GF-D8 (cell line): ENCODE measurements at places on chromosomes 11 and 22.

DNA sequence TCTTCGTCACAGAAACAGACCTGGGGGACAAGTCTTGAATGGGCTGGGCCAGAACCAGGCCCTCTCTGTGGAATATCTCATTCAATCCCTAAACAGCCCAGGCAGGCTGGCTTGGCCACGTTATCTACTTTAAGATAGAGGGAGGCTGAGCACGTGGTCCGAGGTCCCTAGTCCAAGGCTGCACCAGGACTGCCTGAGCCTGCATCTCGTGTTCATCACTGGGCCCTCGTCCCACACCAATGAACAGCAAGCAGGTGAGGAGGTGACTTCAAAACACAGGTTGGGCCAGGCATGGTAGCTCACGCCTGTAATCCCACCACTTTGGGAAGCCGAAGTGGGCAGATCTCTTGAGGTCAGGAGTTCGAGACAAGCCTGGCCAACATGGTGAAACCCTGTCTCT, 20.3 kb upstream of the FGF3 start:
- no peak for DNase-seq

GRCh38 chr11:94895971-94896370, 77.4 kb downstream of the CWC15 start:
- DNase-seq, result no peak

GRCh38 chr11:3796801-3797328, 489 bp downstream of the NUP98 start:
- no peak for DNase-seq

- DNase-seq, result peak; percentile 5
These were observed at the start of gene AP5B1 for GRCh38 chr11:65780770-65781151. AP5B1 (minus strand) TSS chr11:65780976; CDS start chr11:65780591, 385 bp downstream.

GRCh38 chr11:63762654-63763495, 5.7 kb downstream of the ZFTA start:
- DNase-seq, result no peak

GRCh38 chr11:122895563-122895962, 13.0 kb downstream of the JHY start:
- no peak for DNase-seq

- DNase-seq, result no peak
These were observed 21.3 kb upstream of the DRG1 start for GRCh38 chr22:31378123-31378522.

- no peak for DNase-seq
These were observed 18.5 kb downstream of the ENDOD1 start for GRCh38 chr11:95108159-95108611.

- DNase-seq, result no peak
These were observed 3.2 kb downstream of the CD6 start for GRCh38 chr11:60974726-60975125.

- no peak for DNase-seq
These were observed 1.2 kb upstream of the DUSP8 start for GRCh38 chr11:1573077-1573902.

GRCh38 chr11:35179466-35180135, 40.6 kb downstream of the CD44 start:
- DNase-seq, result no peak

DNA sequence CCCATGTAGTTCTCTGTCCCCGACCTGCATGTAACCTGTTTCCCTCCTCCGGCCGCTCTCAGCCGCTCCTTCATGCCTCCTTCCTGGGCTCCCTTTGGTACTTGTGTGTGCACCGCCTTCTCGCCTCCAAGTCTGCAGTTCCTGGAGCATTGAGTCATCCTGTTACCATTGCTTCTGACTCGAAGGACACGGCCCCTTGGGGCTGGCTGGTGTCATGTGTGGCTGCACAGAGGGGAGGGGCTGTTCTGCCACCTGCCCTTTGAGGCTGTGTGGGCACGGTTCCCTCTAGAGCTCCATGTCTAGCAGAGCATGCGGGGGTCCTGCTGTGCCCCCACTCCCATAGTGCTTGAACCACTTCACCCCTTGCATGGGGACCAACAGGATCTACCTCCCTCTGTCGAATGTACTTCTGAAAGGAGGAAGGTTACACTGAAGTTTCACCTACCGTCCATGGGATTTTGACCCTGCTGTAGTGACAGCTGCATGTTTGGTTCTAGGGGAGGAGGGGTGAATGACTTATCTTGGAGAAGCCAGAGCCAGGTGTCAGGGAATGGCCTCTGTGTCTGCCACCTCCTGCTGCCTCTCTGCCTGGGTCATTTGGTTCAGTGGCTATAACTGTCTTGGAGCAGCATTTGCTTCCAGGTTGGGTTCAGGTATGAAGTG, 39.6 kb downstream of the BCR start:
- peak; percentile 83 for DNase-seq

DNA sequence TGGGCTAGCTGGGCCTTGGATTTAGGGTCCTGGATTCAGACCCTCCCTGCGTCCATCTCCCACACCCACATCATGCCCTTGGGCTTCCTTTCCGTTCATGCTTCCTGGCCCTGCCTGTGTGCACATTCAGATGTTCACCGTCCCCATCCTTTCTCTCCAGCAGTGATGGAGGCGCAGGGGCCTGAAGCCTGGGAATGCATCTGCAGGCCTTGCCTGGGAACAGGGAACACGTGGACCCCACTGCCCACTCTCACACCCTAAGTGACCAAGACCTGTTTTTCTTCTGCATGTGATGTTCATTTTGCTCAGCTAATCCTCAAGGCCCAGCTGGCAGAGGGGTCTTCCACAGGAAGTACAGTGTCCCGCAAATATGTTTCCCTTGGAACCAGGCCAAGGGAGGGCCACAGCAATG, 91.6 kb upstream of the PARVA start:
- DNase-seq, result no peak

- no peak for DNase-seq
These were observed 44.9 kb downstream of the CD82 start for GRCh38 chr11:44610186-44610955.

- no peak for DNase-seq
These were observed 3.9 kb upstream of the AMBRA1 start for GRCh38 chr11:46597609-46598219.

- DNase-seq, result no peak
These were observed 21.1 kb downstream of the SIK3 start for GRCh38 chr11:117076941-117077691.

DNA sequence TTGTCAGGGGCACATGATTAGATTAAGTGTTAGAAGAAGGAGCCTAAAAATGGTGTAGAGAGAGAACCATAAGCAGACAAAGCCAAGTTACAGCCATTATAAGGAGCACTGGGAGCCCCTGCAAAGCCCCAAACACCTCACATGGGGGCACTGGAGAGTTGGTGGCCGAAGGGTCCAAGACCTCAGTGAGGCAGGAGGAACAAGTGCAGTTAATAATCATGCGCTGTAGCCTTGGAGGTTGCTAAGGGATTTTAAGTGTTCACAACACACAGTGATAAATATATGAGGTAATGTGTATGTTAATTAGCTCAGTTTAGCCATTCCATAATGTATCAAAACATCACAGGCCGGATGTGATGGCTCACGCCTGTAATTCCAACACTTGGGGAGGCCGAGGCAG, 54.4 kb upstream of the JAM3 start:
- peak; percentile 28 for DNase-seq

- no peak for DNase-seq
These were observed 190.9 kb upstream of the BLID start for GRCh38 chr11:122306831-122307391.

DNA sequence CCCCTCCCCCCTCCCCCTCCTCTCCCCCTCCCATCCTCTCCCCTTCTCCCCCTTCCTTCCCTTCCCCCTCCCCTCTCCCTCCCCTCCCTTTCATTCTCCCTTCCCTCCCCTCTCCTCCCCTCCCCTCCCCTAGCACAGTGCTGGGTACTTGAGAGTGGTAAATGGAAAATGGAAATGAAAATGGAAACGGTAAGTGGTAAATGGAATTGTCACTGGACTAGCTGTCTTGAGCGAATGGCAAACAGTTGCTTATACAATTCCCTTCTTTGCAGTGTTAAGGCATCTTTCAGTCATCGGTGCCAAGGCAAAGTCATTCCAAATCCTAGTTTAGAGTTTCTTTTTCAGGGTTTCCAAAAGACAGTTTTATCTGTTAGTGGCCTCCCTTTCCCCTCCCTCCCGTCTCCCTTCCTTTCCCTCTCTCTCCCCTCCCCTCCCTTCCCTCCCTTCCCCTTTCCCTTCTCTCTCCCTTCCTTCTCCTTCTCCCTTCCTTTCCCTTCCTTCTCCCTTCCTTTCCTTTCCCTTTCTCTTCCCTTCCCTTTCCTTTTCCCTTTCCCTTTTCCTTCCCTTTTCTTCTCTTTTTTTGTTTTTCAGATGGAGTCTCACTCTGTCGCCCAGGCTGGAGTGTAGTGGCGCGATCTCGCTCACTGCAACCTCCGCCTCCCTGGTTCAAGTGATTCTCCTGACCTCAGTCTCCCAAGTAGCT, 47.3 kb downstream of the GRAMD1B start:
- no peak for DNase-seq

DNA sequence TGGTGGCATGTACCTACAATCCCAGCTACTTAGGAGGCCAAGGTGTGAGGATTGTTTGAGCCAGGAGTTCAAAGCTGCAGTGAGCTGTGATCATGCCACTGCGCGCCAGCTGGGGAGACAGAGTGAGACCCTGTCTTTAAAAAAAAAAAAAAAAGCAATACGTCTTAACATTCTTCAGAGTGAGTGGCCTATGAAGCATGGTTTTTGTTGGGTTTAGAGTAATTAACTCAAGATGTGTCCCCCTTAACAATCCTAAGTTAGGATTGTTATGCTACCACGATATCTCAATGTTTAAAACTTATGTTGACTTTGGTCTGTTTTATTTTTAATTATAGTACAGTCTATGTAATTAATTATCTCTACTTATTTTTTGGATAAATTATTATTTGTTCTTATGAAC, 156.1 kb downstream of the HIPK3 start:
- no peak for DNase-seq

DNA sequence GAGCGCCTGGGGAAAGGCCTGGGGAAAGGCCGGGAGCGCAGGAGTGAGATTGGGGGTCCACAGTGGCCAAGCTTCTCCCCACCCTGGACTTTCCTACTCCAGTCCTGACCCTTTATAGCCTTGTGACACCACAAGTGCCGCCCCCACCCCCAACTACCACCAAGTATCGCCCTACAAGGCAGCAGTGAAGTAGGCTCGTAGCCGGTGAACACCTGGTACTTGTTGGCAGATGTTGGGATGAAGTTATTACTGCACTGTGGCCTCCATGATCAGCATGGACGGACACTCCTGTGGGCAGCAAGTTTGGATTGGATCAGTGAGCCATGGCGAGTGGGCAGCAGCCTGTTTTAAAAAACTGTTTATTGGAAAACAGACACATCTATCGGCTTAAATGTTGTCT, 45.0 kb downstream of the EIF3F start:
- no peak for DNase-seq

DNA sequence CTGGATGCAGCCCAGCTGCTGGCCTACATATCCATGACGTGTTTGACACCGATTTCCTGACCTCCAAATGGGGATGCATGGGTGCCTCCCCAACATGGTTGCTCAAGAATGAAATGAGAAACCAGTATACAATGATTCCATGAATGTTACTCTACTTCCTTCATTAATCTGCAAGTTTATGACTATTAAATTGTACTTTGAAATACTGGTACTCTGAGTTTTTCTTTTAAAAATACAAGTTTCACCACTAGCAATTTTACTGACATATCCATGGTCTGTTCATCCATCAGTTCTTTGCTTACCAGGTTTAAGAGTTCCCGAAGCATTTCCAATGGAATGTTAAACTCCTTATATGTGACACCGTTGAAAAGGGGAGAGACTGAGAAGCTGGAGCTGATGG, 39.1 kb downstream of the SERPIND1 start:
- DNase-seq, result no peak

- no peak for DNase-seq
These were observed 65.4 kb downstream of the SHISAL1 start for GRCh38 chr22:44247346-44247745.

GRCh38 chr11:111986589-111986988, 38.6 kb upstream of the DLAT start:
- DNase-seq, result no peak

DNA sequence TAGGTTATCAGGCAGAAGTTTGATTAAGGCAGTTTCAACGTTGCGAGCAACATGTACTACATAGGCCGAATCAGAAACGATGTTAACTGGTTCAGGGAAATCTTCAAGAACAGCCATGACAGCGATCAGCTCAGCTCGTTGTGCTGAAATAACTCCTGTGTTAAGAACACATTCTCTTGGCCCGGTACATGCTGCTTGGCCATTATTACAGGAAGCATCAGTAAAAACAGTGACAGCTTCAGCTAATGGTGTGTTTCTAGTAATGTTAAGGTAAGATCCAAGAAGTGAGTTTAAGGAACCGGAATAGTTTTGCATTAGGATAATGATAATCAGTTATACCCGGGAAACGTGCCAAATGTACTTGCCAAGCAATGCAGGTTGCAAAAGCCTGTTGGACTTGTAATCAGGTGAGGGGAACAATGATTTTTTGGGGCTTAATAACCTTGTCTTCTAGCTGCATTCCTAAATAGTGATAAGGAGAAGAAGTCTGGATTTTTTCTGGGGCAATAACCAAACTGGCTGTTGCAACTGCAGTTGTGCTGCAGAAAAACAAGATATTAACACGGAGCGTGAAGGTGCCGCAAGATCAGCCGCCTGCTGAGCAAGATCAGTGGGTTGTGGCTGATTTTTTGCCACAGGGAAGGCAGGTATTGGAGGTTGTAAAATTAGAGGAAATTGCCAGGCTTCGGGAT, 14.3 kb downstream of the OR52K1 start:
- no peak for DNase-seq

DNA sequence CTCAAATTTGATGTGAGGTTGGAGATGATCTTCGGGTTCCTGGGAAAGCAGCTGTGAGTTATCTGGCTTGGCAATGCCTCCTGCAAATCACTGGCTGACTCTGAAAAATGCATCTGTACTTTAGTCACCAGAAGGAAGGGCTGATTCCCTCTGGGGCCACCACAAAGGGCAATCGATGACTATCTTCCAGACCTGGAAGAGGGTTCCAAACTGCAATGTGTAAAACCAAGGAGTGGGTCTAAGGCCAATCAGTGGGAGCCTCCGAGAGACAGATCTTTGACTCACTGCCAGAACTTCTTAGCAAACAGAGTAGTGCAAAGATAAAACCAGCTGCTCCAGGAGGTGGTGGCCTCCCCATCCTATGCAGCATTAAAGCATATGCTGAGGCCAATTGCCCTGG, 29.1 kb upstream of the PAK1 start:
- DNase-seq, result no peak

DNA sequence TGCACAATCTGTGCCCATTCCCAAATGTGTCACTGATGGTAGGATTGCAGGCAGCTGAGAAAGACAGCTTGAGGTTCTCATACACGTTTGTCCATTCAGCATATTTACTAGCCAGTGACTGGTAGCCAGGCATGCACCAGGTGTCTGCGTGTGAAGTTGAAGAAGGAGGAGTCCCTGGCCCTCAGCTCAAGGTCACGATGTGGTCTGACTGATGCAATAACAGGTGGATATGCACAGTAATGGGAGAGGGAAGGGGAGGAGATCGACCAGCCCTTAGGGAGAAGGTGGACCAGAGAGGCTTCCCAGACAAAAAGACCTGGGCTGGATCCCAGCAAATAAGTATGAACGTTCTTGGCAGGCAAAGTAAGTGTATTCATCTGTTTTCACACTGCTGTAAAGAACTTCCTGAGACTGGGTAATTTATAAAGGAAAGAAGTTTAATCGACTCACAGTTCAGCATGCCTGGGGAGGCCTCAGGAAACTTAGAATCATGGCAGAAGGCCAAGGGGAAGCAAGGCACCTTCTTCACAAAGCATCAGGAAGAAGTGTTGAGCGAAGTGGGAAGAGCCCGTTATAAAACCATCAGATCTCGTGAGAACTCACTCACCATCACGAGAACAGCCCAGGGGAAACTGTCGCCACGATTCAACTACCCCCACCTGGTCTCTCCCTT, 96.0 kb downstream of the MN1 start:
- DNase-seq, result no peak
